ENCODE measurements at places on chromosomes 7 and 10.

- DNase-seq: peak; percentile 57
Measured at GRCh38 chr7:112869111-112869774, 79.0 kb upstream of the TMEM168 start.

DNA sequence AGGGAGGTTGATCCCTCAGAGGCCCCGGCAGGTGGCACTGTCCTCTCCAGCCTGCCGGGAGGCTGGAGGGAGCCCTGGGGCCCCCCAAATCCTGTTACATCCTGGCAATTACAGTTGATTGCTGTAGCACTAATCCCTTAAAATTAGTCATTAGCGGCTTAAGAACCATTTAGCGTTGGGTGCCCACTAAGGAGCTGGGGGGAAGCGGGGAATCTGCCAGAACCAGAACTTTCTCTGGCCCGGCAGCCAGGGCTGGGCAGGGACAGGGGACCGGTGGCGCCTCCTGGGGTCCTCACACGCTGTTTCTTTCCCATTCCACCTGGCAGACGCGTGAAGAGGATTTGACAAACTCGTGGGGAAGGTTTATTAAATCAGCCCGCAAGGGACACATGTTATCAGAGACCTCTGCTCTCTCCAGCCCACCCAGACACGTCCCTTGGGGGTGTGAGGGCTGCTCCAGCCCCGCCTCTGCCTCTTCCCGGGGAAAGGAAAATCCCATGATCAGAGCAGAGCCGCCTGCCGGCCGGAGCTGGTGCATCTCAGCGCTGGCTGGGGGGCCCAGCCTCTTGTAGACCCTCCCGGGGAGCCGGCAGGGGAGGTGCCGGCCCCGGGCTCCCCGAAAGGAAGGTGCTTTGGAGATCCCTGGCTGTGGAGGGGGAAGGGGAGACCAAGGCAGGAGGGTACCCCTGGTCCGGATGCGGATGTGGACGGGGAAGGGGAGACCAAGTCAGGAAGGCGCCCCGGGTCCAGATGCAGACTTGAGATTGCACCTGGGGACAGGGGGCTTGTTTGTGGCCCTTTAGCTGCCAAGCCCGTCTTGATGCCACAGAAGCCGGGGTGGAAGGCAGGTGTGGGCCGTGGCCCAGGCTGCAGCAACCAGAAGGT is 142.7 kb downstream of the ELFN1 start:
- peak; percentile 21 for DNase-seq

GRCh38 chr10:21327289-21327993 is 198.0 kb downstream of the SKIDA1 start:
- DNase-seq: no peak

- no peak for DNase-seq
Measured at GRCh38 chr10:126290232-126290631, 98.0 kb downstream of the ADAM12 start.

DNA sequence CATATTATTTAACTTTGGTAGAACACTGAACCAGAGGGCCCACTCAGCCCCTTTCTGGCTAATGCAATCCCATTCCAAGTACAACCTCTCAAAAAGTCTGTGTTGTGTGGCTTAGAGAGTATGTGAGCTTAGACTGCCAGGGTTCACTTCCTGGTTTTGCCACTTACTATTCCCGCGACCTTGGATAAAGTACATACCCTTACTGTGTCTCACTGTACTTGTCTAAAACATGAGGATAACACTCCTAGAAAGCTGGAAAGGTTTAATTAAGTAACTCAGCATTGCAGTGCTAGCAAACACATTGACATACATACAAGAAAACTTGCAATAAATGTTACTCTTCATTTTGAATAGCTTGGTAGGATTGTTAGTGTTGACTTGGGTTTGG is 215.8 kb downstream of the CHCHD3 start:
- no peak for DNase-seq

GRCh38 chr7:7921830-7922229 is 46.8 kb upstream of the GLCCI1 start:
- DNase-seq: no peak

All from CD4-positive, alpha-beta T cell treated with Interleukin-10 for 1 hour (primary cell).